Activated T-helper 1 cell treated with anti-CD3 and anti-CD28 coated beads, Interleukin-2, amount 50 U/mL, for 16 hours (primary cell): ENCODE measurements at places on chromosomes 7 and 10.

- DNase-seq: no peak
Observed at GRCh38 chr7:141189231-141189630, 115.4 kb downstream of the TMEM178B start.

GRCh38 chr10:80055760-80056159 lies 22.7 kb upstream of the TMEM254 start:
- no peak for DNase-seq

DNA sequence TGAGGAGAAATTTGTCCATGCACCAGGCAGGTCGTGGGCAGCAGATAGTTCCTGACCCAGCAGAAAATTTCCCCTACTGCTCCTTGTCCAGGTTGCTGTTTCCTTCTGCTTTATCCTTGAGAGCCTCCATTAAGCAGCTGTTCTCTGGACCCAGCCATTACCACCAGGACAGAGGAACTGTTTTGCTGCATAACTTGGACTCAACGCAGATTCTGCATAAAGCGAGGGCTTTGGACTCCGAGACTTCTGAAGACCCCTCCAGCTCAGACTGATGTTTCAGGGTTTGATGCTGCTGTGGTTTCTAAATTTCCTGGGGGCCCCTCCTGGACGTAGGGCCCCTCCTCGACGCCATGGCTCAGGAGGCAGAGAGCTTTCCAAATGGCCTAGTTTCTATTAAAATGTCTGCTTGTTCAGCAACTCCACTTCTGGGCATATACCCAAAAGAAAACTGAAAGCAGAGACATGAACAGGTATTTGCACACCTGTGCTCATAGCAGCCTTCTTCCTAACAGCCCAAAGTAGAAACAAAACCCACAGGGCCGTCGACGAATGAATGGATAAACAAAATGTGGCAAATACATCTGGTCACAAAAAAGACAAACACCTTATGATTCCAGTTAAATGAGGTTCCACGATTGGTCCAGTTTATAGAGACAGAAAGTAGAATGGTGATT lies 28.3 kb upstream of the LMTK2 start:
- no peak for DNase-seq

GRCh38 chr10:112456533-112456932 lies 9.5 kb downstream of the VTI1A start:
- no peak for DNase-seq

DNA sequence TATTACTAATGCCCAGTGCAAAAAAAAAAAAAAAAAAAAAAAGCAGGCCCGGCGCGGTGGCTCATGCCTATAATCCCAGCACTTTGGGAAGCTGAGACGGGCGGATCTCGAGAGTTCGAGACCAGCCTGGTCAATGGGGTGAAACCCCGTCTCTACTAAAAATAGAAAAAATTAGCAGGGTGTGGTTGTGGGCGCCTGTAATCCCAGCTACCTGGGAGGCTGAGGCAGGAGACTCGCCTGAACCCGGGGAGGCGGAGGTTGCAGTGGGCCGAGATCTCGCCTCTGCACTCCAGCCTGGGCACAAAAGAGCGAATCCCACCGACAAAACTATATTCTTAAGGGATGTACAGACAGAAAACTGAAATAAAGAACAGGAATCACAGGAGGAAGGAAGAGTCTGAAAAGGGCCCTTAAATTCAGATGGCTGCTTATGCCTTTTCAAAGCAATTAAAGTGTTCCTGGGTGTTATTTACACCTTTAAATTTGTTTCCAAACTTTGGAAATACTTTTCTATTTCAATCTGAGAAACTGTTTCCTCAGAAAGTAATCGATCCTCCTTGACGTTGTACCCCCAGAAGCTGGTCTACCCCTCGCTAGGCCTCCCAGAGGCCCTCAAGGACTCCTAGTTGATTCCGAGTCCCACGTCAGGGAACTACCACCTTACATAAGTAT lies 2.0 kb upstream of the KMT2E start:
- peak; percentile 8 for DNase-seq

- DNase-seq: no peak
Observed at GRCh38 chr10:58486821-58487220, 25.9 kb upstream of the BICC1 start.

DNA sequence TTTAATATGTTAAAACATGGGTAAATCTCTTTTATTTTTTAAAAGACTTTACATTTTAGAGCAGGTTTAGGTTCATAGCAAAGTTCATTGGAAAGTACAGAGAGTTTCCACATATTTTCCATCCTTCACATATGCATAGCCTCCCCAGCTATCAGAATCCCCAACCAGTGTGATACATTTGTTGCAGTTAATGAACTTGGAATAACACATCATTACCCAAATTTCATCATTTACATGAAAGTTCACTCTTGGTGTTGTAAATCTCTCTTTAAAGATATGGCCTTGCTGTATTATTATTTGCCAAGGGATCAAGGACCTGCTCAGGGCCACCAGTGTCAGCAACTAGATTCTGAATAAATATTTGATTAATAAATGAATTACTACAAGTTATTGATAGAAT lies 263.4 kb downstream of the CDK14 start:
- DNase-seq: no peak

- DNase-seq: no peak
Observed at GRCh38 chr10:49309691-49310411, 10.9 kb downstream of the C10orf71 start.

DNA sequence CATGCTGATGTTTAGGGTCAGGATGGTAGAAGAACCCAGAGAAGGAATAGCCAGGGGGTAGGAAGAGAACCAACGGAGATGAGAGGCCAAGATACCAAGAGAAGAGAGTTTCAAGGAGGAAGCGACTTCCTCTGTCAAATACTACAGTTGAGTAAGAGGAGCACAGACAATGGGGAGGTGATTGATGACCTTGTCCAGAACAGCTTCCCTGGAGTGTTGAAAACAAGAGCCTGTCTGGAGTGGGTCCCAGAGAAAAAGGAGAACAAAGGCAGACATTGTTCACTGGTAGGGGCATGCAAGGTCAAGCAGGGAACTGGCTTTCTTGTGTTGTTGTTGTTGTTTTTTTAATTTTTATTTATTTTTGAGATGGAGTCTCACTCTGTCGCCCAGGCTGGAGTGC lies 9.6 kb upstream of the TRIM56 start:
- no peak for DNase-seq

GRCh38 chr10:15824498-15824897 lies 35.8 kb downstream of the MINDY3 start:
- DNase-seq: no peak

- DNase-seq: no peak
Observed at GRCh38 chr10:3848005-3848774, 63.2 kb upstream of the KLF6 start.

DNA sequence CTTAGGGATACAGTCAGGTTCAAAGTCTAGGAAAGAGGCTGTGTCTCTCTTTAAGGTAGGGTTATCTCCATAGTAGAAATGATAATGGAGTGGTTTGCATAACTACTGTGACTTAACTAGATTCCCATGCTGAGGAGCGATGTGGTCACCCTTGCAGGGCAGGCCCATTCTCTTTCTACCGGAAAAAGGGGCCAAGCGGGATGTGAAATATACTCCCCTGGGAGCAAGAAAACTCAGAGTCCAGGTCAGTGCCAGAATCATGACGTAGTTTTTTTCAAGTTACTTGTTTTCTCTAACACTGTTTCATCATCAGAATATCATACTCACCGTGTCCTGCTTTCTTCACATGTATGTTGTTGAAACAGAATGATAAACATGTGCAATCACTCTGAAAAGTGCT lies 649.0 kb upstream of the ANKRD30A start:
- DNase-seq: no peak

GRCh38 chr7:24975644-24976260 lies 4.2 kb downstream of the OSBPL3 start:
- no peak for DNase-seq
